T-helper 1 cell (primary cell): ENCODE measurements at places on chromosomes 5 and 9.

GRCh38 chr9:87447547-87448432 lies 49.9 kb upstream of the DAPK1 start:
- DNase-seq, result no peak

DNA sequence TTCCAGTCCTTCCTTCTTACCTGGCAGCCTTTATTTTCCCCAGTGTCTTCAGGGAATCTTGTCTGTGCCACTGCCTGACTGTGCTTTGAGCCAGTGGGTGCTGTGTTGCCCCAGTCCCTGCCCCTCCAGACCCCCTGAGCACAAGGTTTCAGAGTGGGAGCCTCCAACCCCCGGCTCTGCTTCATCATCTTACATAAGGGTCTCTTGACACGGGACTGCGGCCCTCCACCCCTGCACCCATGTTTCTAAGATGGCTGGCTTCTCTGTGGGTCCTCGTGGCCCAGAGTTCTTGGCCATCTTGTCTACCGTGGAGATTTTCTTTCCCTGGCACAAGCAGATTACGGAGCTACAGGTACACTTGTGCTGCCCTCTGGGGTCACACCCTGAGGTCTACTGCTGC lies 194.1 kb downstream of the CACNA1B start:
- DNase-seq, result no peak

DNA sequence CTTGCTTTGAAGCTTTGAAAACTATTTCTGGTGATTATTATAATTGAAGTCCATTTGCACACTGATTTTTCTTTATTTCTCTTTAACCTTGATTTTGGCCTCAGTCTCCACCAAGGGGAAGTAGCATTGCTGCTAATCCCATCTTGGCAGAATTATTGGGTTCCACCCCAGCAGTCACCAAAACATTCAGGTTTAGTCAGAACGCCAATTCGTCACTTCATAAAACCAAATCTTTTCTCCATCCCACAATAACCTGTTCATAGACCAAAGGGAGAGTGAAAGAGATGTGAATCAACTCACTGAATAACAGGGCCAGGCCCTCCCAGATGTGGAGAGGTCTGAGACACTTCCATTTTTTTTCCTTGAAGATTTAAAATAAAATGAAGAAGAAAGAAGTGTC lies 95.1 kb upstream of the VCAN start:
- DNase-seq, result no peak

GRCh38 chr5:169417676-169418075 lies 116.7 kb upstream of the SLIT3 start:
- no peak for DNase-seq
